CD4-positive, alpha-beta T cell treated with Interleukin-15 for 4 hours (primary cell): ENCODE measurements at places on chromosomes 12 and 14.
A peak's percentile ranks its signal among the peaks of the same experiment; 100 is the strongest.

DNA sequence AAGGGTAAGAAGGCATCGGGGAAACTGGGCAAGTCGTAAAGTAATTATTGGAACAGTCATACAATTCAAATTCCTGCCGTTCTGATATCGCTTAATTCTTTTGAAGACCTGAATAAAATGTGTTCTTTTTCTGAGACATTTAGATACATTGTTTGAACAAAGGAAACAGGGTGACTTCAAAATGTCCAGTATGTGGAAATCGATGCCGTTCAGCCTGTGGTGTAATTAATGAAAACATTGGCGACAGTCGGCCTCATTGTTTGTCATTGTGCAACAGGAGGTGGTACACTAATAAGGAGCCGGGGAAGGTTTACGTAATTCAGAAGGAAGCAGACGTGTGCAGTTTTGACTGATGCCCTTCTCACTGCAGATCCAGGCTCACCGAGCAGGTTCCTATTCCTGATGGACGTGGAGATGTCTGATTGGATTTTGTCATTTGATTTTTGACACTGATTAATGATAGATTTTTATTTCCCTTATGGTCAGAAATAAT is 92.7 kb downstream of the BORCS5 start:
- no peak for DNase-seq

DNA sequence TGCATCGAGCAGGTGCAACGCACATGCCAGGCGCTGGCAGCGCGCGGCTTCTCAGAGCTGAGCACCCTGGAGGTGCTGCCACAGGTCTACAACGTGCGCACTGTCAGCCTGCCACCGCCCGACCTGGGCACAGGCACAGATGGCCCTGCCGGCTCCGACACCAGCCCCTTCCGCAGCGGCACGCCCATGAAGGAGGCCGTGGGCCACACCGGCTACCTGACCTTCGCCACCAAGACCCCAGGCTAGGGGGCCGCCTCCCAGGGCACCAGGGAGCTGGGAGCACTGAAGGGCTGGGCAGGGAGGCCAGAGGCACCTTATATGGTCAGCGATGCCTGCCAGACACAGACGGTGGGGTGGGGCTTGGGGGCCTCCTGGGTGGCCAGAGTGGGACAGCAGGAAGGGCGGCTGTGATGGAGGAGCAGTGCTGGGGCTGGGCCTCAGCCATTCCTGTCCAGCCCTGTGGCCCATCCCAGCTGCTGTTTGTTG is 5.6 kb downstream of the TRMT61A start:
- DNase-seq = no peak

DNA sequence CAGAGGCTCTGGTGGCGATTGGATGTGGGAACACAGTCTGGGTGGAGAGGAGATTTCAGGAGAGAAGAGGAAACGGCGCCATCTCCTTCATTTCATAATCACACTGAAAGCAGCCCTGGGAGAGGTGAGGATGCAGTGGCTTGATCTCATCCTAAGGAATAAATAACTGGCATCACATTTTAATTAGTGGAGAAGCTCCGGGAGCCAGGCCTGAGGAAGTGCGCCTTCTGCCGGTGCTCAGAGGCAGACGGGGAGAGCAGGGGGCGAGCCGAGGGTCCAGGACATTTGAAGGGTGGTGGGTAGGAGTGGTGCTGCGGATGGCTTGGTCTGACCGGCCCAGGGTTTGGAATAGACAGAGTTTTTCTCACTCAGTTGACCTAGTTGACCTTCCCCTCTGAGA is 265.0 kb downstream of the CACNA1C start:
- no peak for DNase-seq

- peak; percentile 58 for DNase-seq
These were observed 27.3 kb upstream of the OSBPL8 start for GRCh38 chr12:76586764-76587395.

DNA sequence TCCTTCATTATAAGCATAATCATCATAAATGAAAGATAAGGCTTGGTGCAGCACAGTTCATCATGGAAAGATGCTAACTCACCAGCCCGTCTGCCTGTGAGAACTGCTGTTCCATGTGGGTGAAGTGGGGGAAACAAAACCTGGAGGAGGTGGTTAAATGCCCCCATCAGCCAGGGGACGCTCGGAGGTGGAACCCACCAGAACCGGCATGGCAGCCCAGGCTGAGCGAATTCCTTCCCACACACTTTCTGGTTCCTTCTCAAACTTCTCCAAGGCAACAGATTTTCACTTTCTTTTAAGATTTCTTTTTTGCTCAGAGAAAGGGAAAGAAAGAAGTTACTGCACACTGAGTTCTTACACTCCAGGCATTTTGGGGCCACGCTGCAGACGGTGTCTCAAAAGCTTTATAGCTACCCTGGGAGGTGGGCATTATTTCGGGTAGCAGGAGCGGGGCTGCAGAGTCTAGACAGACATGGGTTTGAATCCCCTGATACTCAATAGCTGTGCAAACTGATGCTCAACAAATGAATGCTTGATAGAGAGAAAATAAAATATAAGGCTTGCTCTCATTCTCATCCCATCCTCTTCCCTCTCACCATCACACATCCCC is 190.7 kb downstream of the BCL11B start:
- no peak for DNase-seq

DNA sequence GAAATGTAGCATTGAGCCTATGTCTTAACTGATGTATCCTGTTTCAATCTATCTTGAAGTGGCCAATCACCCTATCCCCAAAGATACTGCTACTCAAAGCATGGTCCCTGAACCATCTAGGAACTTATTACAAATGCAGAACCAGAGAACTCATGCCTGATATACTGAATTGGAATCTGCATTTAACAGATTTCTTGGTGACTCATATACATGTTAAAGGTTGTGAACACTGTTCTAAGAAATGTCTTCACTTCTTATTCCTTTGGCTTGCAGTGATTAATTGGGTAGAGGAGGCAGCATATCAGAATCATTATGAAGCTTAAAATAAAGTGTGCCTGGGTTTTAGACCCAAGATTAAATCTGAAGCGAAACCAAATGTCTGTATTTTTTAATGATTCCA is 795.6 kb downstream of the DIO2 start:
- DNase-seq = no peak

DNA sequence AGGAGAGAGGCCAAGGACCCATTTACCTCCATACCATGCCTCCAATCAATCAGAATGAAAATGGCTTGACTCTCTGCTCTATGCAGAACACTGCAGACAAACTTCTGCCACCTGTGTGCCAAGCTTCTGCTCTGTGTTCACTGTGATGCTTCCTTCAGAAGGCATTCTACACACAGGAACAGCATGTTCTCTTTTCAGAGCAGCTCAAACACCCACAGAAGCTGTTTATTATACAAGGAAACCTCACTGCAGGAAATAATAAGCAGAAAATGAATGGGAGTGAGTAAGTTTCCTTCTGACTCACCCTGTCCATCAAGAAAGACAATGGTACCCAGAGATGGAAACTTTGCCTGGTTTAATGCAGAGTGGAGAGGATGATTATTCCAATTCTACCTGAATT is 2.4 kb upstream of the ESR2 start:
- no peak for DNase-seq
